Fibroblast of villous mesenchyme (primary cell): ENCODE measurements at places on chromosomes 7 and 10.

- peak; percentile 82 for DNase-seq
Measured at GRCh38 chr7:101817471-101818286, at the start of gene CUX1. Gene CUX1, plus strand, starts transcription at chr7:101817626. Its CDS starts 14 bp downstream, at chr7:101817640.

GRCh38 chr10:106722524-106722923, 442.0 kb downstream of the SORCS1 start:
- DNase-seq = no peak

DNA sequence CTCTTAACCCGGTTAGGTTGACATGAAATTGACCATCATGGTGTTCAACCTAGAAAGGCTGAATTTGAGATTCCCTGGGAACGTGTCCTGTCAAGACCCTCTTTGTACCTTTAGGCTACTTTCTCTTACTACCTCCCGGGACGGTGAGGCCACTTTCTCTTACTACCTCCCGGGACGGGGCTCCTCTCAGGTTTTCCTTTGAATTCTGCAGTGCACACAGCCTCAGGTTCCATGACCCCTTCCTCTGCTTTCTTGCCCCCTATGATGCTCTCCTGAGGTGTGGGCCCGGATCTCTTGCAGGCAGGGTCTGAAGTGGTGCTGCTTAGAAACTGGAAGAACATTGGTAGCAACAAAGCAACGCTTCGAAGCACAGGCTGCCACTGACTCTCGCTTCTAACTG, 155.3 kb downstream of the CAMK1D start:
- no peak for DNase-seq

- DNase-seq = no peak
Measured at GRCh38 chr7:128302139-128302538, 41.6 kb downstream of the RBM28 start.

DNA sequence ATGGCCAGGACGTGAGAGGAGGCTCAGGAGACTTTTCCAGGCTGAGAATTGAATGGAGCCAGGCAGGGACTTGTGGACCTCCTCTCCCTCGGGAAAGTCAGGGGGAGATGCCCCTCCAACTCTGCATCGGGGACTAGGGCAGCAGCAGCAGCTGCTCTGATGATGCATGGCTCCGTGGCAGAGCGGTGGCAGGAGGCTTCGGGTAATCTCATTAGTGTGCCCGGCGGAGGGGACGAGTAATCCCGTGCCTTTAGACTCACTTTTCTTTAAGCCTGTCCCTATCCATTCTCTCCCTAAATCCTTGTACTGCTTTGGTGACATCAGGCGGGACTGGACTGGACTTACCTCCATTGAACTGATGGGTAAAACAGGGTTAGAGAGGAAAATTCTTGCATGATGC, 75.1 kb downstream of the ZMIZ1 start:
- no peak for DNase-seq

- DNase-seq = no peak
Measured at GRCh38 chr7:6589151-6589828, 531 bp upstream of the INTS15 start.

- no peak for DNase-seq
Measured at GRCh38 chr10:15859509-15859905, 800 bp downstream of the MINDY3 start.

- DNase-seq = no peak
Measured at GRCh38 chr10:34323192-34323591, 491.9 kb downstream of the PARD3 start.

DNA sequence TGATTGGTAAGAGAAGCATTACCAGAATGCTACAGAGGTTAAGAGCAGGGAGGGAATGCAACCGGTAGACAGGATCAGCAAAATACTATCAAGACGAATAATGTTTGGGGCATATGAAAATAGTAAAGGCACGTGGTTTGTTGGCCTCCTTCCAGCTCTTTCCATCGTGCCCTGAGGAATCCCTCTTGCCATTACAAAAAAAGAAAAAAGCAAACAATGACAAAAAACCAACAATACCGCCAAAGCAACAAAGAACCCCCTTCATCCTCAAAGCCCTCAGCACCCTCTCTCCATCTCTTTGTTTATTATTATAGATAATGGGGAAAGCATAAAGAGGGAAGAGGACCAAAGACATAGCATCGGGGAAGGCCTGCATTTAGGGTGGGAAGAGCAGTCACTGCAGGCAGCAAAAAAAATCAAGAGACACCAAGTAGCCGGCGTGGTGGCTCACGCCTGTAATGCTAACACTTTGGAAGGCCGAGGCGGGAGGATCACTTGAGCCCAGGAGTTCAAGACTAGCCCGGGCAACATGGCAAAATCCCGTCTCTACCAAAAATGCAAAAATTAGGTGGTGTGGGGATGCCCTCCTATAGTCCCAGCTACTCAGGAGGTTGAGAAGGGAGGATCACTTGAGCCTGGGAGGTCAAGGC, 78.0 kb downstream of the HIP1 start:
- DNase-seq = no peak

GRCh38 chr7:27164045-27164366, 1.3 kb downstream of the HOXA9 start:
- DNase-seq = no peak

GRCh38 chr7:132544999-132545398, 31.3 kb downstream of the PLXNA4 start:
- no peak for DNase-seq

GRCh38 chr10:99708428-99709012, 23.4 kb downstream of the COX15 start:
- peak; percentile 86 for DNase-seq

DNA sequence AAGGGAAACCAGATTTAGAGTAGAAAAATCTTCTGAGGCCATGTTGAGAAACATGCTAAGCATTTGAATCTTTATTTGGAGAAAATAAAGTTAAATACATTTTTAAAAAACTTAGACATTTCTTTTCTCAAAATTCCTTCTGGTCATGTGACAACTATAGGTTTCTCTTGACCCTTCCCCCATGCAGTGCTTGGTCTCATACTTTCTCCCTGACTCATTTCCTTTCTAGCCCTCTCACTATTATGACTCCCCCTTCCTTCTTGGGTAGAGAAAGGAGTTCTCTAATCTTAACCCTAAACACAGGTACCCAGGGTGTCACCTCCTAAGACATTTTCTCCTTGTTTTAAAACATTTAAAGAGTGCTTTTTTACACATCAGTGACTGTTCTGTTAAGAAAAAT, 179.5 kb upstream of the TMEM106B start:
- peak; percentile 21 for DNase-seq

GRCh38 chr7:35384761-35385700, 131.1 kb upstream of the TBX20 start:
- no peak for DNase-seq

DNA sequence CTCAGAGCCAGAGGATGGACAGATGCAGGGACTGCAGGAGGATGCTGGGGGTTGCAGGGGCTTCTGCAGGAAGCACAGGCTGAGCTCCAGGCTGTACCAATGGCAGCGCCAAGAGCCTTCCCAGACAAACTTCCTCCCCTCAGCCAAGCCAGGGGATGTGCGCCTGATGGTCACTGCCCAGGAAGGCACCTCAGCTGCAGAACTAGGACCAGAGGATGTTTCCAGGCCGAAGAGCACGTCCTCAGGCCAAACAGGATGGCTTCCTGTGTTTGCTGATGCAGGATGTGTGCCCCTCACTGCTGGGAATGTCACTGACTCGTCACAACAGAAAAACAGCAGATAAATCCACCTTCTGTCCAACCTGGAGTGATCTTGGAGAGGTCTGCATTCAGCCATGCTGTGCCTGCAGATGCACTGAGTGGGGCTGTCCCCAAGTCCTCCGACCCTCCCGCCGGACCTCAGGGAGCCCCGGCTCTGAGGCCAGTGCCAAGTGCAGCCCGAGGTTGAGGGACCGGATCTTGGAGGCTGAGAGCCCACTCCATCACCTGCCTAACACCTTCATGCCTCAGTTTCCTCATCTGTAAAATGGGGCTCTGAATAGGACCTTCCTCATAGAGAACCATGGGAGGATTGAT, 152.5 kb upstream of the CHST15 start:
- DNase-seq = no peak

GRCh38 chr7:33339074-33339790, 209.9 kb downstream of the BBS9 start:
- no peak for DNase-seq
